ENCODE measurements at places on chromosomes 13 and 19.

DNA sequence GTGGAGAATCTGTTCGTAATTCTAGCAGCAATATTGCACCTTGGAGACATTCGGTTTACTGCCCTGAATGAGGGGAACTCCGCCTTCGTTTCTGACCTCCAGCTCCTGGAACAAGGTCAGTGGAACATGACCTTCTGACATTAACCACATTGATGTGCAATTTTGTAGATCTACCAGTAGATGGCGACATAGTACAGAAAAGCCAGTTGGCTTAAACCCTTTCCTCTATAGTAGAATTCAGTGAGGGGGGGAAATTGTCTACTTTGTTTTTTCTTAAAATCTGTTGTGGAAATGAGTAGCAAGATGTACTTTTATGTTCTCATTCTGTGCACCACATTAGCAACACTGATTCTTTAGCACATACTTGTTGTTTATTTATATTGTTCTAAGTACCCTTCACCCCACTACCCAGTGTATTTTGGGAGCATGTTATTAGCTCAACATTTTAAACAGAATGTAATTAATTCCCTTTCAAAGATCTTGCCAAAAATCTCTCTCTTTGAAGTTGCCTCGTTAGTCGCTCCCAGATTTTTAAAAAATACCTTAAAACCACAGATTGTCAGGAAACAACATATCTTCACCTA, 332.2 kb downstream of the MYO16 start:
- no peak for DNase-seq

DNA sequence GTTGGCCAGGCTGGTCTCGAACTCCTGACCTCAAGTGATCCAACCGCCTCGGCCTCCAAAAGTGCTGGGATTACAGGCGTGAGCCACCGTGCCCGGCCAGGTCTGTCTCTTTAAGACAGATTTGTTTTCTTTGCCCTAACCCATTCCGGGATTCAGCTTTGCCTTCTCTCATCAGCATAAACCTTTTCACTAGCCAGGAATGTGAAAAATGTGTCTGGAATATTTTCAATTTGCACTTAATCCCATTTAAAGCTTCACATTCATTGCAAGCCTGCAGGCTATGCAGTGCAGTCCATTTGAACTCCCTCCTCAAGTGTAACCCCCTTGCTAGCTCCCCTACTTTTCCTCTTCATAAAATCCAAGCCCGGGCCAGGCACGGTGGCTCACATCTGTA, 880 bp upstream of the TMEM160 start:
- no peak for DNase-seq

DNA sequence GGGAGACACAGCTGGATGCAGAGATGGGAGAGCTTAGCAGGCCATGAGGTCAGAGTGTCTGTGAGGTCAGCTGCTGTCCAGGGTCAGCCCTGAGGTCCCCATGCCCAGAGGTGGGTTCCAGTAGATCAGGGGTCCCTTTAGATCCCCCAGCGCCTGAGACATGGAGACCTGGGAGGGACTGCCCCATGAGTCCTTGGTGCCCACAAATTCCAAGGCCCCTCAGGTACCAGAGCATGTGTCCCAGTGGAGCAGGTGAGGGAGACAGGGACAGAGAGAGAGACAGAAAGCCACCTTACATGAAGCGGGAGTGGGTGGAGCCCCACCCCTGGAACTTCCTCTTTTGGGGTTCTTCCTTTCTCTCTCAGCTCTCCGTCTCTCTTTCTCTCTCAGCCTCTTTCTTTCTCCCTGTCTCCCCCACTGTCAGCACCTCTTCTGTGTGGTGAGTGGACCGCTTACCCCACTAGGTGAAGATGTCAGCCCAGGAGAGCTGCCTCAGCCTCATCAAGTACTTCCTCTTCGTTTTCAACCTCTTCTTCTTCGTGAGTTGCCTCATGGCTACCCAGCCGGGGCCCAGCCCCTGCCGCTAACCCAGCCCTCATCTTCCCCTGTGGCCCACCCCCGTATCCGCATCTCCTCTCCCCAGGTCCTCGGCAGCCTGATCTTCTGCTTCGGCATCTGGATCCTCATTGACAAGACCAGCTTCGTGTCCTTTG, at the start of gene CD37:
CD37 (plus strand) TSS at position 336 of the 713 bp plus-strand sequence; CDS start at position 471, 135 bp downstream.
- DNase-seq = no peak

DNA sequence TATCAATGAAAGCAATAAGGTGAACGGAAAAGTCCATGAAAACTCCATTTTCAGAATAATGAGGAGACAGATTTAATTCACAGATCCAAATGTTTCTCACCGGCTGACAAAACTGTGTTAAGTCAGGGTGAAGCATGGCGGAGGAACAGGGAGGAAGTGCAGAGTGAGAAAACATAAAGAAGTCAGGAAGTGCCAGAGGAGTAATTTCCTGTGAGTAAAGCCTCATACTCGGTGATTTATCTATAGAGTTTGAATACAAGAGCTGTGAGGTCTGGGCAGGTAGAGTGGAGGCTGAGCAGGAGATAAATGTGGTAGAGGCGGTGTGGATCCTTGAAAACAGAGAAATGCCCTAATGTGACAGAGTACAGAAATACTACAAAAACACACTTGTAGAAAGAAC, 11.4 kb downstream of the CARD8 start:
- no peak for DNase-seq

- no peak for DNase-seq
Observed at GRCh38 chr13:102187313-102187712, 214.5 kb downstream of the FGF14 start.

GRCh38 chr13:24254146-24254841, 55.1 kb upstream of the C1QTNF9 start:
- no peak for DNase-seq

DNA sequence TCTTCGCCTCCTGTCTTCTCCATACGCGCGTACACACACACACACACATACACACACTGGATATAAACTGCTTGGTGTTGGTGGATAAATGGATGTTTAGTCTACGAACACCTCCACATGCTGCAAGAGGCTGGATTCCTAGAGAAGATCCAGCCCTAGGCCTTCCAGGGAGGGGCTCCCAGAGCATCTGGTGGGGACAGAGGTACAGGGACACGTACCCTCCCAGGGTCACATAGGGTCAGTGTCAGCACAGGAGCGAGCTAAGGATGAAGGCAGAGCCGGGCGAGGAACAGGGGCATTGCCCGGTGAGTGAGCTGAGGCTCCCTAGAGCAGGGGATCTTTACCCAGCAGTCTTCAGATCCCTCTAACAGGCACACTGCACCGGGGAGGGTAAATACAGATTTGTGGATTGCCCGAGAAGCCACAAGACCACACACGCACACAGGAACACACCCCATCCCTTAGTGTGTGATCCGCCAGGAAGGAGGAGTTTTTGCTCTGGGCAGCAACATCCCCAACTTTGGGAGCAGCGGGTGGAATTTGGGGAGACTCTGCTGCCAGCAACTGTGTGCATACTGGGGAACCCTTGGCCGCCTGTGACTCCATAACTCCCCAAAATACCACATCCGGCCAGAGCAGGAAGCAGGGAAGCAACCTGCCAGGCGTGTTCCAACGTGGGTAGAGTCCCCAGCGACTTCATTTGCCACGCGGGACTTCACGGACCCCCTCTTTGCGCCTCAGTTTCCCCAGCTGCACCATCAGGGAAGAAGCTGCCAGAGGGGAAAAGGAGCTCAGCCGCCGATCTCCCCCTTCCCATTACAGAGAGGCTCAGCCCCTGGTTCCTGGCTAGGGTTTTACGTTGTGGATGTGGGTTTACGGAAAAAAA, 5.8 kb upstream of the TLE2 start:
- DNase-seq = no peak

- DNase-seq = no peak
Observed at GRCh38 chr19:11577451-11578257, at the start of gene ACP5. Gene ACP5 (minus strand): TSS chr19:11577645. CDS start chr19:11577317, 328 bp downstream.

DNA sequence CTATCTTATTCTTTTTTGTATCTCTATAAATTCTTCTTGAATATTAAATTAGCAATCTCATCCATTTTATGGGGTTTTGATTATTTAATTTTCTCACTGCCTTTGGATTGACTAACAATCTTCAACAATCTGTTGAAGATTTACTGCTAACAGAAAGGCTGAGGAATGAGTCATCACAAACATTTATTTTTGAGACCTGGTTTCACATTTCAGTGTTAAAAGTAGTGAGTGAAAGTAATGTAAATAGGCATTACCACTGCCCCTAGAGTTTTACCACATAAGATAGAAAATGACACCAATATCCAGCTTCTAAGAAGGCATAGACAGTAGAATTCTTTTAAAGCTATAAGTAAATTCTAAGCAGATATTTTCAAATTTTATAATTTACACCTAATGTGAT, 472.8 kb downstream of the OLFM4 start:
- no peak for DNase-seq

GRCh38 chr19:38099966-38100365, 124.1 kb downstream of the DPF1 start:
- DNase-seq = no peak

DNA sequence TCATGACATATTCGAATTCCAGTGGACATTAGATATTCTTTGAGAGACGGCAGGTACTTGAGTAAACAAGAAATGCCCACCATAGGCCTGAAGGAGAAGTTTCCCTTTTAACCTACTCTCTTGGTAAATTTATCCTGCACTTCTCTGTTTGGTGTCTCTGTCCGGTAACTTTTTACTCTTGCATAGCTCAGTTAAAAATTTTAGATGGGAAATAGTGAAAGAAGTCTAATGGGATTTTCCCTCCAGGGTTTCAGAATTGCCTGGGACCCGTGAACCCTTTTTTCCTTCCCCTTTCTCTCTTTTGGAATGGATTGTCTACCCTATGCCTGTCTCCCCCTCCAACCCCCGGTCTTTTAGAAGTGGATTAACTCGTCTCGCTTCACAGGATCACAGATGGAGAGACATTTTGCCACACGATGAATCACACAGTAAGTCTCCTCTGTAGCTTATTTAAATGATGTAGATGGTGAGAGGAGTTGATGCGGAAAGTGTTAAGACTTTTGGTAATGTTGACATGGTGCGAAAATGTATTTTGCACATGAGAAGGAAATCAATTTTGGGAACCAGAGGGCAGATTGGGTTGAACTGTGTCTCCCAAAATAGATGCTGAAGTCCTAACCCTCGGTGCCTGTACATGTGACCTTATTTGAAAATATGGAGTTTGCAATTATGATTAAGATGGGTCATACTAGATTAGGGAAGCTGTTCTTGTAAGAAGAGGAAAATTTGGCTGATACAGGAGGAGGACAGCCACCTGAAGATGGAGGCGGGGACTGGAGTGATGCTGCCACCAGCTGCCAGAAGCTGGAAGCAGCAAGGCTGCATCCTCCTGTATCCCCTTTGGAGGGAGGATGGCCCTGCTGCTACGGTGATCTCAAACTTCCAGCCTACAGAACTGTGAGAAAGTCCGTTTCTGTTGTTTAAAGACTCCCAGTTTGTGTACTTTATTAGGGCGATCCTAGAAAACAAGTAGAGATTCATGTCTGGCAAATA, 711 bp upstream of the MIPEP start:
- DNase-seq = no peak

GRCh38 chr13:31807090-31807541, 67.8 kb downstream of the RXFP2 start:
- DNase-seq = no peak

- peak; percentile 77 for DNase-seq
Observed at GRCh38 chr13:100394005-100394695, 194.4 kb downstream of the GGACT start.

- no peak for DNase-seq
Observed at GRCh38 chr19:56217039-56217949, 15.2 kb downstream of the ZSCAN5C start.

- DNase-seq = no peak
Observed at GRCh38 chr13:44171156-44171555, 202.5 kb upstream of the SERP2 start.

DNA sequence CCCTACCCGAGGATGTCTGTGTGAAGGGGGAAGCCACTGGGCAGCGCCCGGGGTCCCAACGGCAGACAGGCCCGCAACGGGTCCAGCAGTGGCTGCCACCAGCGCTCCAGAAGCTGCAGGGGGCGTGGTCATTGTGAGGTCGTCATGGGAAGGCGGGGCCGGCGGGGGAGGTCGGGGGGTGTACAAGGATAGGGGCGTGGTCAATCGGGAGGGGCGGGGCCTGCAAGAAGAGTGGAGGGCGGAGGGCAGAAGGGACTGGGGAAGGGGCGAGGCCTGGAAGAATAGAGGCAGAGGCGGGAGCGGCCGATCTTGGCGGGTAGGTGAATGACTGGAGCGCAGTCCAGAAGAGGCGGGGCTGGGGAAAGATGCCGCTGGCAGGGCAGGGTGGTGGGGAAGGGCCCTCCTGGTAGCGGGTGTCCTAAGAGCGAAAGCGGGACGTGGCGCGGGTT, 4.4 kb downstream of the FUZ start:
- DNase-seq = peak; percentile 26

- DNase-seq = no peak
Observed at GRCh38 chr13:77521194-77521593, 14.3 kb upstream of the SCEL start.

- DNase-seq = no peak
Observed at GRCh38 chr13:27161980-27162379, 9.6 kb downstream of the USP12 start.

GRCh38 chr19:35713904-35714495, 3.8 kb upstream of the KMT2B start:
- DNase-seq = no peak

DNA sequence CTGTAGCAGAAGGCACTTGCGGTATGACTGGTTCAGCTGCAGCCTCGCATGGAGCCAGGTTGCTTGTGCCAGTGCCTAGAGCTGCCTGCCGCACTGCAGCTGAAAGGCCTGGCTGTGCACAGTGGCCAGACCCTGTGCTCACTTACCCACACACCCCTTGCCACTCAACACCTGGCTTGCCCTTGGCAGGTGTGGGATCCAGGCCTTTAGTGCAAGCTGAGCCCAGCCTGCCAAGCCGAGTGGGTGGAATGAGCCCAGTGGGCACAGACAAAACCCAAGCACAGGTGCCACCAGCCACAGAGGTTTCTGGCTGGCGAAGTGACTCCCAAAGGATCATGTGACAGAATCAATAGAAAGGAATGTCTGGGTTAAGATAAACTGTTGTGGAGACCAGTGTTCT, 19.5 kb downstream of the LIG4 start:
- DNase-seq = no peak

DNA sequence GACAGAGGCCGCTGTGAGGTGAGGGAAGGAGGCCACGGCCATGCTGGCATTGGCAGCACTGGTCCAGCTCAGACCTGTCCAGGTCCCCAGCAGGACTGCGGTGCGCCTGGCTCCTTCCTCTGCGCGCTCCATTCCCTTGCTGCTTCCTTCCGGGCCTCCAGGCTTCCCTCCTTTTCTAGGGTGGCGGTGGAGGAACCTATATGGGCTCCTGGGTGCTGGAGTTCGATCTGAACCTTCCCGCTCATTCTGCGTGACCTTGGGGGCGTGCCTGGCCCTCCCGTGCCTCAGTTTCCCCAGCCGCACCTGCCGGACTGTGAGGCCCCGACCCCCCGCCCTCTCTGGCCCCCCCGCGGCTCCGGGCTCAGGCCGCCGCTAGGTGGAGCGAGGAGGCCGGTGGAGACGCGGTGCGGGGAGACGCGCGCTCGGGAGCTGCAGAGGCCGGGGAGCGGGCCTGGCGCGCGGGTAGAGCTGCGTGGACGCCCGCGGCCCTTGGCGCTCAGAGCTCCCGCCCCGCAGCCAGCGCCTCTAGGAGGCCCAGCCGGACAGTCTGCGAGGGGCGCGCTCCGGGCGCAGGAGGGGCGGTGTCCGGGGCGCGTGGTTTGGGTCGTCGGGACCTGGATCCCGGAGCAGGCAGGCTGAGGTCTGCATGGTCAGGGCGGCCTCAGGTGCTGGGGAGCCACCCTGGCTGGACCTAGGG, 29.9 kb downstream of the EFNA2 start:
- no peak for DNase-seq
